Stimulated activated CD4-positive, alpha-beta T cell treated with anti-CD3 and anti-CD28 coated beads, TNF-alpha, amount 100 ng/mL, for 1 hour (primary cell): ENCODE measurements at places on chromosomes 1 and 21.

GRCh38 chr1:231940701-231941100 lies 314.1 kb downstream of the DISC1 start:
- DNase-seq = no peak

GRCh38 chr1:161069731-161070270 lies at the start of gene ARHGAP30:
ARHGAP30 (minus strand) TSS chr1:161069891; CDS start chr1:161069624, 267 bp downstream.
- peak; percentile 62 for DNase-seq

DNA sequence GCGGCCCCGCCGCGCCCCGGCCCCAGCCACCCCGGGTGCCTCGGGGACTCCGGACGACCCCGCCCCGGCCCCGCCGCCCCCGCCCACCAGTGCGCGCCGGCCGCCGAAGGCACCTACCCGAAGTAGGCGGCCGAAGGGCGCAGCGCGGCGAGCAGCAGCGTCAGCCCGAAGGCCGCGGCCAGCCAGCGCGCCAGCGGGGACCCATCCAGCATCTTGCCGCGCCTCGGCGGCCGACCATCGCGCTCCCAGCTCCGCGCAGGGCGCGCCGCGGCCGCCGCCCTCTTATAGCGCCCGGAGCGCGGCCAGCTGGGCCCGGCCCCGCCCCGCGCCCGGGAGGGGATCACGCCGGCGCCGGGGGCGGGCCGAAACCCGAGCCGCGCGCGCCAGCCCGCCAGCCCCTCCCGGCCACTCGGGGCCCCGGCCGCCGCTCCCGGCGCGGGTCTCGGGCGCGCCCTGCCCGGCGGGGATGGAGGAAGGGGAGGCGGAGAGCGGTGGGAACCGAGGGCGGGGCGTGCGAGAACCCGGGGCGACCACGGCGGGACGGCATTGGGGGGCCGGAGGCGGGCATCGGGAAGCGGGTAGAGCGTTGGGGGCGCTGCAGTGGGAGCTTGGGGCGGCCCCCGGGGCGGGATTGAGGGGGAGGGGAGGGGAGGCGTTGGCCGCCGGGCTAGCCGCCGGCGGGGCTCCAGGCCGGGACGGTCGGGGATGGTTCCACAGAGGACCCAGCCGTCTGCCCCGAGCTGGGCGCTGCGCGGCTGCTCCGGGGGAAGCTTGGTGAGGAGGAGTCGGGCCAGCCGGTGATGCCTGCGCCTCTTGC lies at the start of gene WNT9A:
TSS of gene WNT9A (minus strand) at position 257 of the 817 bp plus-strand sequence. CDS start at position 212, 45 bp downstream.
- DNase-seq = no peak

DNA sequence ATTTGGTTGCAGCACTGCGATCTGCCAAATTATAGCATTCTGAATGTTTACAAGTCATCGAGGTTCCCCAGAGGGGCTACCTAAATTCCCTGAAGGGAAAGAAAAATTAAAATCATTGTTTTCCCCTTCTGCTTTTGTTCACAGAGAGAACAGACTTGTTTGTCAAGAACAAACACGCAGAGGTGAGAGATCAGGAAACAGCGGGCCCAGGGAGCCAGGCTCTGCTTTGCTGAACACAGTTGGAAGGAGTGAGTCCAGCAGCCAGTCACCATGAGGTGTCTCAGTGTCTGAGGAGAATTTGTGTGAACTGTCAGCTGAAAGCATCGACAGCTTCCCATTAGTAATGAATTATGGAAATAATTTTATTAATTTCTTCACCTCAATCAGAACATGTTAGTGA lies 52.5 kb downstream of the RWDD3 start:
- no peak for DNase-seq

- DNase-seq = no peak
These were observed 118.9 kb downstream of the ATF6 start for GRCh38 chr1:161885003-161885402.

- DNase-seq = no peak
These were observed 46.3 kb downstream of the PTPN14 start for GRCh38 chr1:214505134-214505533.

DNA sequence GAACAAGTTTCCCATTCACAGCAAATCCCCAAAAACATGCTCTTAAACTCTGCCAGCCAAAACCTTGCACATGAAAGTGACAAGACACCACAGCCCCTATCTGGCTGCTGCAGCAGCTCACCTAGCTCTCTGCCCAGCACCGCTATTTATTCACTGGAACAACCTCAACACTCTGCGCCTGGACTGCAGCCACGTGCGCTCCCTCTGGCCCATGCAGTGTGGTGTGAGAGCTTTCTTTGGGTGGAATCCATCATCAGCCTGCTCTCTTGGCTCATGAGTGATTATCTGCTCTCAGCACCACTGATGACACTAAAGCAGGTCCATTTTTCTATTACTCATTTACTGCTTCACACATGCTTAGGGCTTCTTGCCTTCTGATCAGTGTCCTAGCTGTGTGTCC lies 11.4 kb downstream of the KCNJ6 start:
- no peak for DNase-seq

- no peak for DNase-seq
These were observed 26.0 kb downstream of the SERBP1 start for GRCh38 chr1:67404212-67404620.

DNA sequence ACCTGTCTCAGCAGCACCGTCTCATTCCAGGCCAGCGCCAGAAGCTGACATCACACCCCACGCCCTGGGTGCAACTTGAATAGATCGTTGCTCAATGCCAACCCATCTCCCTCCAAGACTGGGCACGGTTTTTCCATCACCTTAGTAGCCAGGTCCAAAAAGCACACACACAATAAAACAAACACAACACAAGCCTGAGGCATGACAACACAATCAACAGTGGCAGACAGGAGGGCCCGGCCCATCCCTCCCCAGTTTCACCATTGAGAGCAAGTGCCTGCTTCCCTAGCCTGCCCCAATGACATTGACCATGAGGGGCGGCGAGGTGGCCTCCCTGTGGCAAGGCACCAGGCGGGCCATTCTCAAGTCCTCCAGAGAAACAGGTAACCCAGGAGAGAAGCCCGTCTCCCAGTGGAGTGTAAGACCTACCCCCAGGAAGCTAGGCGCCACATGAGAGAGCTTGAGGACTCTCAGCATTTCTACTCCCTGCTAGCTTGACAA lies 2.7 kb downstream of the IFFO2 start:
- no peak for DNase-seq

DNA sequence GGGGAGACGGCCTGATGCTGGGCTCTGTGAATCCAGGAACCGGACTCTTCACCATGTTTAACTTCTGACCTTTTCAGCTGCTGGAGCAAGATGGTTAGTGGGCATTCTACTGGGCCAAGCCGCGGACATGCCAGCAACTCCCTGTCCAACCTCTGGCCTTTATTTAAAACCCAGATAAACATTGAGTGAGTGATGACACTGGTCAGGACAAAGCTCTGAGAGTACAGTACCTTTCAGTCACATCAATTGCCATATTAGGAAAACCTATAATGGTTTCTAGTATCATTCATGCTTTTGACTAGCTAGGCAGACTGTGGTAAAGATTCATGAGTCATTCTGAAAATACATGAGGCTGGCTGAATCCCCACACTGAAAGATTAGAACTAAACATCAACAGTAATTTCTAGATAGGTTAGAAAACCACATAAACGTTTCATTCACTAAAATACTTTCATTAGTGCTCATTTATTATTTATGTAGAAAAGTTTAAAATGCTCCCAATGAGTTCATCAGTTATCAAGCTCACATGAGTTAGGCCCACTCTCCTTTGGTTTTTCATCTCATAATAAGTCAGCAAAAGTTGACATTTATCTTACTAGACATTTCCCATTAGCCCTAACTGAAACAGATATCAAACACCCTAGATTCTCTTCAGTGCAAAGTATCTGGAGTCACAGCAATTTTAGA lies 7.1 kb upstream of the ACTA1 start:
- no peak for DNase-seq

DNA sequence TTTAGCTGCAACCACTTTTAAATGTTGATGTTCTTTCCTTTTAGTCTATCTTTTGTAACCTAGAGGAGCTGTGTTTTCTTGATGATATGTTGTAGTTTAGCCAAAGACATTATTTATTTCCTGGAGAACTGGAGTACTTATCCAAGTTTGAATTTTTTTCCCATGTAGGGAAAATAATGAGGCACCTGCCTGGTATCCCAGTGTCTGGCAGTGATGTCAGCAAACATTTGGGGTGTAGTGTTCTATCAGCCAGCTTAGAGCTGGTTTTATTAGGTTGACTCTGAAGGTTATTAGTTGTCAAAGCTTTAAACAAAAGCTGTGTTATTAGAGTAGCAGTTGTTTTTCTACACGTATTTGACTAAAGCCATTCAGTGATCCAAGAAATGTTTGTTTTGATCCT lies 3.2 kb downstream of the CTPS1 start:
- no peak for DNase-seq

DNA sequence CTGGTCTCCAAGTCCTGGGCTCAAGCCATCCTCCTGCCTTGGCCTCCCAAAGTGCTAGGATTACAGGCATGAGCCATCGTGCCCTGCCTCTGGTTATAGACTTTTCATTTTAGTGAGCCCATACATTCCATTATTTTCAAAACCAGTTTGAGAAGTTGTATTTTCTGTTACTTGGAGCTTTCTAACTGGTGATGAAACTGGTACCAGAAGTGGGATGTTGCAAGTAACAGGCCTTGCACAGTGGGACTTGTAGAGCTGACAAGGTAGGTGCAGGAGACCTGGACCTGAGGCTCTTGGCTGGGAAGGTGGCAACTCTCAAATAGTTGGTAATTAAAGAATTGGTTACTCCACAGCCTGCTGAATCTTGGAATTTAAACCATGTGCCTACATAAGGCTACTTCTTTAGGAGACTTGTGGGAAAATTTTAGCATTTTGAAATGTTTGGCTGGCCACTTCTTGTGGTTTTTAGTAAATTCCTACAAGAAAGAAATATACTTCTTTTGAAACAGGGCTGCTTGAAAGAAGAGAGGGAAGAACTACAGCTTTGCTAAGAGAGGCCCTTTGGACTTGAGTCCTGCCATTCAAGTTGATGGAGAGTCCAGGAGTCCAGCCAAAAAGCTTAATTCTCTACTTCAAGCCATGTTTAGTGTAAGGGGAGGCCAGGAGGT lies 9.8 kb upstream of the ALPL start:
- no peak for DNase-seq

GRCh38 chr21:44377922-44378645 lies 24.7 kb downstream of the TRPM2 start:
- DNase-seq = no peak

GRCh38 chr1:219539645-219540254 lies 73.2 kb downstream of the ZC3H11B start:
- no peak for DNase-seq

DNA sequence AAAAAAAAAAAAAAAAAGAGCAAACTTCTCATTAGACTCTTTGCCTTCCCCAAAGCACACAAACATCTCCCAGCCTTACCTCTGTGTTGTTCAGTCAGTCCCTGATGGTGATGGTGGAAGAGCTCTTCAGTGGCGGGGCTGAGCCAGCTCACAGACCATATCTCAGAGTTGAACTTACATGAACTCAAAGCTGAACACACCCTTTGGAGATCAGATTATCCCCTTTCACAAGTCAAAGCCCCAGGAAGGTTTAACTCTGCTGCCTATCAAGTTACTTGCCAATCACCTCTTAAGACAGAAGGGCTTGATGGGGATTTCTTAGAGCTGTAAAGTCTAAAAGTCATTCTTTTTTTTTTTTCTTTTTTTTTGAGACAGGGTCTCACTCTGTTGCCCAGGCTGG lies 55.2 kb upstream of the L1TD1 start:
- DNase-seq = no peak

DNA sequence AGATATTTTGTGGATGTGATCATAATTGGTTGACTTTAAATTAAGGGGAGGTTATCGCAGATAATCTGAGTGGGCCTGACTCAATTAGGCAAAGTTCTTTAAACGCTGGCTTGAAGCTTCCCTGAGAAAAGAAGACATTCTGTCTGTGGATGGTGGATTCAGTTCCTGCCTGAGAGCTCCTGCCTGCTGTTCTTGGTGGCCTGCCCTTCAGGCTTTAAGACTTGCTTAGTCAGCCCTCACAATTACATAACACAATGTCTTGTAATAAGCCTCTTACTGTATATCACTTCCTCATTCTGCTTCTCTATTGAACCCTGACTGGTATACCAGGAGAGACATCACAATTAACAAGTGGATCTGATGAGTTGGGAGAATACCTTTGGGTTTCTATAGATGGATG lies 50.2 kb downstream of the KCNJ6 start:
- no peak for DNase-seq

GRCh38 chr1:76054359-76054758 lies 20.2 kb upstream of the ST6GALNAC3 start:
- no peak for DNase-seq

GRCh38 chr21:45859762-45860357 lies 121.7 kb upstream of the COL6A1 start:
- no peak for DNase-seq

GRCh38 chr1:112510340-112510739 lies 1.6 kb downstream of the WNT2B start:
- no peak for DNase-seq

DNA sequence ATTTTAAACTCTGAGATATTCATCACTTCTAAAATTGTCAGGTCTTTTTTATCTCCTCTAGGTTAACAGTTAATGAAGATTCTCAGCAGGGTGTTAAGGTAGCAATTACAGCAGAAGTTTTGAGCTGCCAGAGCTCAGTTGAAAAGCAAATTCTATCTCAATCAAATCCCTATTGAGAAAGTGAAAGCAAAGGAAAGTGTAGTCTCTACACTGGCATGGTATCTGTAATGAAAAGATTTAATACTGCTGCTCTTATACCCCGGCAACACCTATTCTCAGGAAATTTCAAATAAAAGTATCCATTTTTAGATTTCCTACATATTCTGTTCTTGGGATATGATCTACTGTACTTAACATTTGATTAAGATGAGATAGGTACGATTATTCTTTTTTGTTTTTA lies 913.5 kb downstream of the MRPL39 start:
- no peak for DNase-seq

GRCh38 chr1:30034627-30035521 lies 688.5 kb downstream of the MATN1 start:
- DNase-seq = no peak

- DNase-seq = no peak
These were observed 92.3 kb upstream of the ESRRG start for GRCh38 chr1:216815260-216816131.

- DNase-seq = no peak
These were observed 9.7 kb upstream of the AADACL4 start for GRCh38 chr1:12634156-12634555.

- no peak for DNase-seq
These were observed 143.6 kb downstream of the VAV3 start for GRCh38 chr1:107821340-107821739.

DNA sequence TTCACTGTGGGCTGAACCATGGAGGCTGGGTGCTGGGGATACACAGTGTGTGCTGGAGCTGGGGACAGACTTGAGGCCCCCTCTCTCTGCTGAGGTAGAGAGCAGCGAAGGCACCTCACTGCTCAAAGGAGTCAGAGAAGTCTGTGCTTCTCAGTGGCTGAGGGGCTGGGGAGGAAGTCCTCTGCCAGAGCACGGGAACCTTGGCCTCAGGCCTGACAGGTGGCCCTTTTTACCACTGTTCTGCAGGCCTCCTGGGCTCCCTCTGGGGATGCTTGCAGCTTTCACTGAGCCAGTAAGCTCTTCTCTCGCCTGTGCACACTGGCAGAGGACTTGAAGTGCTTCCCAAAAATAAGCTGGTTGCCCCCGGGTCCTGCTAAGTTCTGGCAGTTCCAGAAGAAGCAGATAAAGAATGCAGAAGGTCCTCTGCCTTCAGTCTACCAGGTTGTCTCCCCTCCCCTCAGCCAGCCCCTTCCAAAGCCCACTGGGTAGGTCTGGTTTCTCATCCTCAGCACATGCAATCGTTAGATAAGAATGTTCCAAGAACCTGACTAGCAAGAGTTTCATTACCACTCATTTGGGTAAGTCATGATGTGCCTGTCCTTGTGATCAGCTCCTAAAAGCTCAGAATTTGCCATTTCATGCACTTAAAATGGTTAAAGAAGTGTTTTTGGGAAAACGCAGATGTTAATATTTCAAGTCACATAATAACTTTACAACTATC lies 53.9 kb downstream of the TENT5C start:
- DNase-seq = no peak
